Dermis blood vessel endothelial cell (primary cell): ENCODE measurements at places on chromosomes 12 and 14. TPM values are rescaled to one million over a fixed set of nuclear protein-coding genes. Genes with fewer than 3 reads are reported as not detected.

DNA sequence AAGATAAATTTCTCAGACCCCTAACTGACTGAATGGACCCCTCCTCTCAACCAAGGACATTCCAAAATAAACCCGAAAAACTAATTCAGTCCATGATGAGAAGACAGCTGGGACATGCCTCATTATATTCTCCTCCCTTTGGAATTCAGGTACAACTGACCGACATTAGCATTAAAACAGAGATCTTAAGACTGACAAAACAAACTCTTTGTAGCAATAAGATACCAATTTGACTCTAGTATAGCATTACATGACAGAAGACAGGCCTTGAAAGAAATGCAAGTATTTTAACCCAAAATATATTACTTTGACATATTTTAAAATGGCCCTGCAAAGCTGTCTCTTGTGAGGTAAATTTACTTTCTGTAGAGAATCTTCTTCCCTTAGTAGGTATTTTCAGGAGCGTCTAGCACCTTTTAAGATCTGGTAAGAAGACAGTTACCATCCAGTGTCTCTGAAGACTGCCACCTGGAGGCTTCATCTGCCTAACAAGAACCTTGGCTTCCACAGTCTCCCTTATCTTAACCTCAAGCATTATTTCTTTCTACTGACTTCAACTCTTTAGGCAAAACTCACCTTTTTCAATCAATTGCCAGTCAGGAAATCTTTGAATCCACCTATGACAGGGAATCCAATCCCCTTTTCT is 957.5 kb downstream of the SLC6A15 start:
- DNase-seq = no peak

The PIWIL1 gene
- total RNA-seq = not detected in 2 replicates

DNA sequence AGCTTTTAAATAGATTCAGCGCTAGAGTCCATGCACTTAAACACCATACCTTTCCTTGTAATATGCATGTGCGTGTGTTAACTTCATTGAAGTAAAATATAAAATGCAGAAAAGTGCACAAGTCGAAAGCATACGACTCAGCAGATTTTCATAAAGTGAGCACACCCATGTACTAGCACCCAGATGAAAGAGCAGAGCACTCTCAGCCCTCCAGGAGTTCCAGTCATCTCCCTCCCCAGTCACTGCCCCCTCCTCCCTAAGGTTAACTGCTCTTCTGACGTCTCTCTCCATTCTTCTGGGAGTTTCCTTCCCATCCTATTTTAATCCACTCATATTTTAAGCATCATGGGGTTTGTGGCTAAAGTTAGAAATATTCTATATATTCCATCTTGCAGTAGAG is 20.2 kb downstream of the RDH12 start:
- no peak for DNase-seq

DNA sequence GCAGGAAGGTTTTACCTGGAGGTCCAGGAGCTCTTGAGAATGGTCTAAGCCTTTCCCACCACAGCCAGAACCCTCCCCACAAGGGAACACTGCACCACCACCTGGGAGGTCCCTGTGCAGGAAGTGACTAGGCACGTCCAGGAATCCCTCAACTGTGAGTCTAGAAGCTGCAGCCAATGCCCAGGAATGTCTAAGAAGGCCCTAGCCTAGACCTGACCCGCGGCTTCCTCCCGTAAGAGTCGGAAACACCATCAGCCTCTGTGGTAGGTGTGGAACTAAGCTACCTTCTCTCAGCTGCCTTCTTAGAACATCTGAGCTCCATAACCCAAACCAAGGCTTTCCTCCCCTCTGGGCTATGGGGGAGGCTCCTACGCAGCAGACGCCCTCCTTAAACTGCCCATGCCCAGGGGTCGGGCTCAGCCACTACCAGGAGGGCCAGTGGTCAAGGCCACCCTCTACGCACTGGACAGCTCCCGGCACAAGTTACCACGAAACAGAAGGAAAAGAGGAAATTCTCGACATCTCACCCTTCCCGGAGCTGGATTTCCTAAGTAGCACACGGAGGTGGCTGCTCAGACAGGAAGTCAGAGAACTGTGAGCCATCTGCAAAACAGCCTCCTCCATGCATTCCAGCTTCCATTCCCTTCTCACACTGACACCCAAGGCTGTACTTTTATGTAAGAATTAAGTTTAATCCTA is 25.5 kb downstream of the ZFYVE21 start:
- peak; percentile 64 for DNase-seq

The MSI1 gene
- not detected in 2 replicates for total RNA-seq

DNA sequence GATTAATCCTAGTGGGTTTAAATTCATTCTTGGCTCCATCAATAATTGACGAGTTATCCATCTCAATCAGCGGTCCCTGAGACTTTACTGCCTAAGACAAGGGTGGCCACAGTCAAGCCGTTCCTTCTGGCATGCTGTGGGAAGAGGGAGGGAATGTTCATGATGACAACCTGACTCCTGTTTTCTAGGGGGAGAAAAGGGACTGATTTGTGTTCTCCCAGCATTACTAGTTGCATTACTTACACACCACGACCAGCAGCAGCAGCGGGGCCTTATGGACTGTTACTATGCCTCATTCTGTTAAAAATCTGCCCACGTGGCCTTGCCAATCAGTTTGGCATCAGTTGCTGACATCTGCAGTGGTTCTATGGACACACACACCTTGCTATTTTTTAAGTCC is 29.9 kb downstream of the PLEKHG7 start:
- no peak for DNase-seq

The GPR135 gene
- 0.47 and 0.68 TPM in 2 replicates for total RNA-seq

The C12orf56 gene
- under 0.01 and 0.05 TPM in 2 replicates for total RNA-seq

The DBX2 gene
- total RNA-seq = not detected in 2 replicates

The P2RX7 gene
- total RNA-seq = 8.8 and 10.2 TPM in 2 replicates

- DNase-seq = no peak
These were observed 12.1 kb upstream of the PRR4 start for GRCh38 chr12:10861366-10861765.
